Mesothelial cell of epicardium (in vitro differentiated cells): ENCODE measurements at places on chromosomes 3 and 15.

- no peak overlapping the region for H3K4me3 ChIP-seq
- no peak for DNase-seq
- H3K27ac ChIP-seq, result no peak overlapping the region
- H3K4me1 ChIP-seq, result no peaks in the 10 kb centered on the region
Measured at GRCh38 chr3:128503751-128504532, 10.9 kb upstream of the GATA2 start.

GRCh38 chr3:117547956-117548550 lies 838.5 kb downstream of the TUSC7 start:
- no peaks in the 10 kb centered on the region for H3K36me3 ChIP-seq
- H3K4me1 ChIP-seq, result peaks cover 45% of the 10 kb centered on the region
- no peaks in the 10 kb centered on the region for H3K27me3 ChIP-seq
- no peak overlapping the region for H3K4me3 ChIP-seq

GRCh38 chr15:80599359-80599758 lies 95.8 kb upstream of the ABHD17C start:
- H3K4me1 ChIP-seq, result peaks cover 2% of the 10 kb centered on the region
- H3K36me3 ChIP-seq, result no peaks in the 10 kb centered on the region
- H3K4me3 ChIP-seq, result no peak overlapping the region
- H3K27me3 ChIP-seq, result peaks cover 4% of the 10 kb centered on the region
- DNase-seq, result no peak
- H3K27ac ChIP-seq, result no peak overlapping the region

GRCh38 chr3:105427332-105427731 lies 60.6 kb downstream of the ALCAM start:
- no peaks in the 10 kb centered on the region for H3K4me1 ChIP-seq
- no peak overlapping the region for H3K4me3 ChIP-seq
- H3K27ac ChIP-seq, result no peak overlapping the region
- no peak for DNase-seq
- H3K36me3 ChIP-seq, result no peaks in the 10 kb centered on the region

DNA sequence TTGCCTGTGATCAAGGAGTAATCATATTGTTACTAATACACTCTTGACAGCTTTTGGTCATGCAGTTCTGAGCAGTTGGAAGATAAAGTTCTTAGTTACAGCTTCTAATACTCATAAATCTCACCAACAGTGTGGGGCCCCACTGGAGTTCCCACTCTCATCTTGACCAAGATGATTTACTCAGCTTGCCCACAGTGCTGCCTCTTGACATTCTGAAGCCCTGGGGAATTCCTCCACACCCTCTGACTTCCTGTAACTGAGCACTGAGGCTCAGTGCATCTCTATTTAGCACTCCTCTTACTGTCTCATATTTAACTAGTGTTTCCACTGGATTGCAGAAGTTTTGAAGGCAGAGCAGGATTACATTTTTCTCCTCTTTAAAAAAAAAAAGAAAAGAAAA lies 1.9 kb upstream of the ARL6IP5 start:
- peaks cover 55% of the 10 kb centered on the region for H3K4me1 ChIP-seq
- H3K4me3 ChIP-seq, result no peak overlapping the region
- peak overlapping the region; percentile 62 for H3K27ac ChIP-seq

DNA sequence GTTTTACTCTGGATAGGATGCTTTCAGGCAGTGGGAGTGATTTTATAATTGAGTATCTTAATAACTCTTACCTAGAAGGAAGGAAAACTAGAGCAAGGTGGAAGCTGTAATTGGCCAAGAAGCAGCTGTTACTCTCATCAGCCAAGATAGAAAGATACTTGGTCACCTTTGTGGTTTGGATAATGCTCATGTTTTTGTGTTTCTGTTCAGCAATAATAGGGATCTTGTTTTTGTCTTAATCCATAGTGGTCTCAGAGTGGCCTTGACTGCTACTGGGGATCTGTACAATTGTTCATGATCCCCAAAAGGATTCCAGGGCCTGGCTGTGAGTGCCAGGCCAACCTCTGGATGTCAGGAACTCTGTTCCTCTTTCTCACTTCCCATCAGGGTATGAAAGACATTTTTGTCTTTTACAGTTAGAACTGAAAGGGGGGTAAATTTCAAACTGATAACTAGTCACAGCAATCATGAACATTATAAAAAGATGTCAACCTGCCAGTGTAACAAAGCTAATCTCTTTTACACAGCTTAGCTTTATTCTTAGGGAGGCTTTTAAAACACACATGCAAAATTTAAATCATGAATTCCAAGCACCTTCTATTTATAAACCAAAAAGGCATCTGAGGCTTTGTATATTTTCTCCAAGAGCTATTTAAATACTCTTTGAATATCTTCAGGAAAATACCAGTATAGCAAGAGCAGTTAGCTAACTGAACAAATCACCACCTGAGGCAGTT lies 6.0 kb downstream of the UBL7 start:
- no peaks in the 10 kb centered on the region for H3K4me1 ChIP-seq
- H3K27ac ChIP-seq, result no peak overlapping the region
- peaks cover 35% of the 10 kb centered on the region for H3K36me3 ChIP-seq
- H3K4me3 ChIP-seq, result no peak overlapping the region

GRCh38 chr3:38792983-38793382 lies 23.0 kb downstream of the SCN10A start:
- no peak overlapping the region for H3K4me3 ChIP-seq
- no peaks in the 10 kb centered on the region for H3K36me3 ChIP-seq
- H3K27ac ChIP-seq, result no peak overlapping the region
- H3K4me1 ChIP-seq, result no peaks in the 10 kb centered on the region
- DNase-seq, result no peak

DNA sequence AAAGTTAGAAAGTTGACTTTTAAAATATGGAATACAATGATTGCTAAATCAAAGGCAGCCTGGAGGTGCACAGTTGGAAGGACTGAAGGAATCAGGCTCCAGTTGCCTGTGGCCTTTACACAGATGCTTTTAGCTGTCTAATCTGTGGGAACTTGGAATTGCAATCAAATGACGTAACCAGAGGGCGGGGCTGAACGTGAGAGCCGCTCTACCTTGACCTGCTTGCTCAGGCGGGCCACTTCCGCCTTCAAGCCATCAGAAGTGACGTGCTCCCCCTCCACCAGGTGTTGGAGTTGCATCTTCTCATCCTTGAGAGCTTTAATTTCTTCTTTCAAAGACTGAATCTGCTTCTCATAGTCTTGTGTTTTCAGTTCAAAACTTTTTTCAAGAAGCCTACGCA lies 37.7 kb upstream of the GNB5 start:
- H3K27ac ChIP-seq, result no peak overlapping the region
- no peaks in the 10 kb centered on the region for H3K27me3 ChIP-seq
- no peaks in the 10 kb centered on the region for H3K36me3 ChIP-seq
- no peak overlapping the region for H3K4me3 ChIP-seq
- DNase-seq, result no peak

DNA sequence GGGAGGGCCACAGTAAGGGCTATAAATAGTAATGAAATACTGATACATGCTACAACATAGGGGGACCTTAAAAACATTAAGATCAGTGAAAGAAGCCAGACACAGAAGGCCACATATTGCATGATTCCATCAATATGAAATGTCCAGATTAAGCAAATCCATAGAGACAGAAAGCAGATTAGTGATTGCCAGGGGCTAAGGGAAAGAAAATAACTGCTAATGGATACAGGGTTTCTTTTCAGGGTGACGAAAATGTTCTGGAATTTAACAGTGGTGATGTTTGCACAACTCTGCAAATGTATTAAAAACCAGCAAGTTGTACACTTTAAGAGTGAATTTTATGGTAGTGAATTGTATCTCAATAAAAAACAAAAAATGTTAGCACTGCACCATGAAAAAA lies 37.0 kb downstream of the PIK3R4 start:
- no peak for DNase-seq
- peaks cover 19% of the 10 kb centered on the region for H3K36me3 ChIP-seq
- no peaks in the 10 kb centered on the region for H3K27me3 ChIP-seq
- peaks cover 5% of the 10 kb centered on the region for H3K4me1 ChIP-seq
- H3K4me3 ChIP-seq, result no peak overlapping the region

DNA sequence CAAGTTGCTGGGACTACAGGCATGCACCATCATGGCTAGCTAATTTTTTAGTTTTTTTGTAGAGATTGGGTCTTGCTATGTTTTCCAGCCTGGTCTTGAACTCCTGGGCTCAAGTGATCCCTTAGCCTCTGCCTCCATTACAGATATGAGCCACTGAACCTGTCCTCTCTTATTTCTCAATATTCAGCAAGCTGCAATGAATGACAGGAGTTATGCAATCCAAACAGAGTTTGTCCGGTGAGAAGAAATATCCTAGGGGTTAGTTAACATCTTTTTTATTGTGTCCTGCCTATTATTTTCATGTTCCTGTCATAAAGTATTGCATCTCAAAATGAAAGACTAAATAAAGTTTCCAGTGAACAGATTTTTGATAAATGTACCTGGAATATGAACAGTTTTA lies 1161.4 kb downstream of the OTOL1 start:
- DNase-seq, result no peak
- no peak overlapping the region for H3K4me3 ChIP-seq
- H3K27me3 ChIP-seq, result no peaks in the 10 kb centered on the region
- no peak overlapping the region for H3K27ac ChIP-seq

- H3K36me3 ChIP-seq, result no peaks in the 10 kb centered on the region
- no peak overlapping the region for H3K4me3 ChIP-seq
- H3K4me1 ChIP-seq, result no peaks in the 10 kb centered on the region
Measured at GRCh38 chr3:46463868-46464241, 850 bp downstream of the LTF start.

DNA sequence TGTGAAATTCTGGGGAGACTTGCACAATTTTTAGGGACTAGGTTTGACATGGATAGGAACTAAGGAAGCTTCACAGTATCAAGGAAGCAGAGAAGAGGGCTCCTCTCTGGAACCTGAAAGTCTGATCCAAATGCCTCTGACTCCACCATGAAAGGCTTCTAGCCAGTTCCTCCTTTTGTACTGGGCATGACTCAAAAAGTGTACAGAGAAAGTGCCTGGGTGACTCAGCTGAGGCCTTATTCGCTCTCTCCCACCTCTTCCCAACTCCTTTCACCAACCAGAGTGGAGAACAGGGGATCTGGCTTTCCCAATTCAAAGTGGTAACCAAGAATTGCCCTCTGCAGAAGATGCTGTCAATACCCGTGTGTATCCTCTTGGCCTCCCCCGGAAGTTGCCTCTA lies 342.9 kb upstream of the PROK2 start:
- H3K36me3 ChIP-seq, result no peaks in the 10 kb centered on the region

DNA sequence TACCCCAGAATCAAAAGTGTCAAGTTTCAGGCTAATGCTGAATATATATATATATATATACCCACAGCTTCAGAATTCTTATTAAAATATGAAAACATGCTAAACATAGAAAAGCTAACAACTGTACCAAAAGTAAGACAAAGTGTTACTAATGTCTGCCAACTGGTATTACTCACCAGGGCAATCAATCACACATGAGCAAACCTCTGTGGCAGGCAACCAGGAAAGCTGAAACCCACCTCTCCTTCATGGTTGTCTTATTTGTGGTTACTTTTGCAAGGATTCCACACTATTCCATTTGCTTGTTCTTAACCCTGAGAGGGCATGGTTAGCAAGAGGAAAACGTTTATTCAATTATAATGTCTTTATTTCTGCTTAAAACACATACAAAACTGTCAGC lies 512.3 kb upstream of the MDFIC2 start:
- H3K36me3 ChIP-seq, result no peaks in the 10 kb centered on the region
- no peak overlapping the region for H3K4me3 ChIP-seq
- no peak overlapping the region for H3K27ac ChIP-seq
- H3K27me3 ChIP-seq, result no peaks in the 10 kb centered on the region
- H3K4me1 ChIP-seq, result peaks cover 22% of the 10 kb centered on the region

- peaks cover 2% of the 10 kb centered on the region for H3K36me3 ChIP-seq
- no peak overlapping the region for H3K4me3 ChIP-seq
- DNase-seq, result no peak
Measured at GRCh38 chr3:173289072-173289471, 108.5 kb upstream of the NLGN1 start.

DNA sequence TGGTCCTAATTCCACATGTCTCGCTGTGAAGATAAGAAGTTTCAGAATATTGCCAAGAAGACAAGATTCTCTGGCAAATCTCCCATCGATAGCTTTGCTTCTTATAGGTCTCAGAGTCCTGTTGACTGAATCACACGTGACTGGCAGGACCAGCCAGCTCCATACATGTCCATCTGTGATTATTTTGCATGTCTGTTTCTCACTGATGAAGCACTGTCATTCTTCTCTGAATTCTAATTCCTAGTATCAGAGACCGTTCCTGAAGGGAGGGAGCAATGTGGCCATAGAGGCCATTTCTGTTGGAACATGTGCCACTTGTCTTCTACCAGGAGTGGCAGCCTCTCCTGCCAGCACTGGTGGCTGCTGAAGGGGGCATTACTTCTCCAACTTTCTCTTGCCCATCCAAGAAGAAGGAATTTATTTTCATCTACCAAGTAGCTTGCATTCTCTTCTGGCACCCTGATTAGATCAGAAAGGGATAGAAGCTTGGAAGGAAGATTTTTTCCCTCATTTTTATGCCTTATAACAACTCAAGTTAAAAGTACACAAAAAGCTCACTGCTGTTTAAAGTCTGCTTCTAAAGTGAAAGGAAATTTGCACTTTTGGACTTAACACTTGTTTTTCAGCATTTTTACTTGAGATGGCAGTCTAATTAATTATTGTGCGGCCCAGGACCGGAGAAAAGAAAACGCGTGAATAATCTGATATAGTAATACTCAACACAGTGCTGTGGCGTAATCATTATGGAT lies 115.8 kb downstream of the IQCH start:
- H3K36me3 ChIP-seq, result no peaks in the 10 kb centered on the region
- H3K27ac ChIP-seq, result no peak overlapping the region
- no peak overlapping the region for H3K4me3 ChIP-seq
- H3K4me1 ChIP-seq, result peaks cover 4% of the 10 kb centered on the region
- DNase-seq, result no peak

GRCh38 chr3:157131861-157132260 lies 28.1 kb downstream of the CCNL1 start:
- no peak for DNase-seq
- no peak overlapping the region for H3K4me3 ChIP-seq
- H3K36me3 ChIP-seq, result no peaks in the 10 kb centered on the region
- H3K4me1 ChIP-seq, result peaks cover 46% of the 10 kb centered on the region
- no peak overlapping the region for H3K27ac ChIP-seq
- no peaks in the 10 kb centered on the region for H3K27me3 ChIP-seq

- H3K4me3 ChIP-seq, result no peak overlapping the region
- peak; percentile 52 for DNase-seq
- no peaks in the 10 kb centered on the region for H3K36me3 ChIP-seq
- peaks cover 3% of the 10 kb centered on the region for H3K27me3 ChIP-seq
- H3K4me1 ChIP-seq, result peaks cover 10% of the 10 kb centered on the region
- H3K27ac ChIP-seq, result no peak overlapping the region
Measured at GRCh38 chr15:88834211-88834812, 31.1 kb downstream of the ACAN start.

- peak overlapping the region; percentile 4 for H3K27ac ChIP-seq
- DNase-seq, result no peak
- no peak overlapping the region for H3K4me3 ChIP-seq
- H3K4me1 ChIP-seq, result peaks cover 15% of the 10 kb centered on the region
Measured at GRCh38 chr15:35455201-35455600, 90.8 kb downstream of the DPH6 start.

- H3K4me1 ChIP-seq, result no peaks in the 10 kb centered on the region
- no peak overlapping the region for H3K4me3 ChIP-seq
- H3K27me3 ChIP-seq, result peaks cover 7% of the 10 kb centered on the region
- H3K27ac ChIP-seq, result no peak overlapping the region
Measured at GRCh38 chr3:63032881-63033280, 157.7 kb upstream of the CADPS start.

- DNase-seq, result no peak
- H3K4me1 ChIP-seq, result peaks cover 26% of the 10 kb centered on the region
- no peak overlapping the region for H3K4me3 ChIP-seq
- no peaks in the 10 kb centered on the region for H3K27me3 ChIP-seq
Measured at GRCh38 chr15:95715116-95715903, 615.2 kb upstream of the NR2F2 start.
